Hematopoietic multipotent progenitor cell treated with erythropoietin and hydrocortisone succinate and interleukin-3 and kit ligand, for 8 days (in vitro differentiated cells): ENCODE measurements at places on chromosomes 2 and 18.

- DNase-seq: peak; percentile 89
Observed at GRCh38 chr18:3594760-3595368, 144.9 kb downstream of the TGIF1 start.

DNA sequence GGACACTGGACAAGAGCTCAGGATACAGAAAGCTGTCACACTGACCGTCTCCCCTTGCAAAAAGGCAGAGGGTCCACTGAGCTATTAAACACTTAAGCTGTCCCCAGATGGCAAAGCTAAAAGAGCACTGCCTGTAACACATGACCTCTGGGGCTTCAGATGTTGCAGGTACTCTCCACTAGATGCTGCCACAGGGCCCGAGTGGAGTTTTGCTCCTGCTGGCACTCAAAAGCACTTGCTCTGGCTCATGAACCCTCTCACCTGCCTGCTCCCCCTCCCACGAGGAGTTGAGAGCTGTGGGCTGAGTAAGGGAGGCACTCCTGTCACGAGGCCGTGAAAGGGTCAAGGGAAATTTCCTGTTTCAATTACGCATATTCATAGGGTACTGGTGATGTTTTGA is 227.9 kb downstream of the PRKCE start:
- DNase-seq: no peak

DNA sequence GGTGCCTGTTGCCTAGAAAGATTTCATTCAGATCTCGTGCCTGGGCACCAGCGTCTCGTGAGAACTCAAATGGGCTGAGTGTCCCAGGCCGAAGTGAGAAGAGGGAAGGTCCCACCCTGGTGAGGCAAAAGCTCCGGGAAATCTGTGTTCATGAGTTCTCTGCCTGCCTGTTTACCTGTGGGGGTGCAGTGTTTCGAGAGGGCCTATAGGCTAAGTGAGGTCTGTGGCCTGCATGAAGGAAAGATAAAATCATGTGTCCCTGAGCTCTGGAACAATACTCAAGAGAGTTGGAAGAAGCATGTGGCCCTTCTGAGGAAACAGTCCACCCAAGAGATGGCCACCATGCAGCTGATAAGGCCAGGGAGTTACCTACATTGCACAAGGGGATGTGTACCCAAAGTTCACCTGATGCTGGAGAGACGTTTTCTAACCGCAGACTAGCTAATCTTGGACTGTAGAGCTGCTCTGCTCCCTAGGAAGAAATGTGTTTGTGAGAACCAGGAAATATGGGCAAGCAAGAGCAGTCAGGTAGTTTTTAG is 63.5 kb upstream of the ST3GAL5 start:
- DNase-seq: no peak

- DNase-seq: peak; percentile 55
Observed at GRCh38 chr2:102449370-102449974, 23.6 kb upstream of the SLC9A4 start.

DNA sequence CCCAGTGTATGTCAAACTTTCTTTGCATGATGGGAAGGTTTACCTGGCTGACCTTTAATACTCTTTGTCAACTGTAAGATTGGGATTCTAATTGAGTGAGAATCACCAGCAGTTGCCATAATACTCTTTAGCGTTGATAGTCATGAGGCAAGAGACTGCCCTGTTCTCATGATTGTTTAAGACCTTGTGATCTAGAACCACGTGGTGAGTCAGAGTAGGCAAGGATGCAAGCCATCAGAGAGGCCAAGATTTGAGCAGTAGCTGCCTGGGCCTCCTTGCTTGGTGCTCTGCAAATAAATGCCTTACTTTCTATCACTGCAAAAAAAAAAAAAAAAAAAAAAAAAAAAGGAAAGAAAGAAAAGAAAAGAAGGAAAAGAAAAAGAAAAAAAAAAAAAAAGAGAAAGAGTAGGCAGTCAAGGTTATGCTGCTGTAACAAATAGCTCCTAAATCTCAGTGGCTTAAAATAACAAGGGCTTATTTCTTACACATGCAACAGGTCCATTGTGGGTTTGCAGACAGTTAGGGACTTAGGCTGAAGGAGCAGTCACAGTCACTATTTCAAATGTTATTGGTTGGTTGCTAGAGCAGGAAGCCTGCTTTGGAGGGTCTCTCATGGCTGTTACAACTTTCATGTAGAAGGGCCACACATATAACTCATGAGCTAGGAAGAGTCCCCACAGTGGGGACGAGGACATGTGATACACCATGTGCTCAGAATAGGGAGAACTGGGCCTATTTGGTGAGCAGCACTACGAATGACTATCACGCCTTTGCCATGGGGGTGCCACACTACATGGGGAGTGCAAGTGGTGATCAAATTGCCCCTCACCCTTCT is 21.7 kb downstream of the IL1R2 start:
- no peak for DNase-seq

DNA sequence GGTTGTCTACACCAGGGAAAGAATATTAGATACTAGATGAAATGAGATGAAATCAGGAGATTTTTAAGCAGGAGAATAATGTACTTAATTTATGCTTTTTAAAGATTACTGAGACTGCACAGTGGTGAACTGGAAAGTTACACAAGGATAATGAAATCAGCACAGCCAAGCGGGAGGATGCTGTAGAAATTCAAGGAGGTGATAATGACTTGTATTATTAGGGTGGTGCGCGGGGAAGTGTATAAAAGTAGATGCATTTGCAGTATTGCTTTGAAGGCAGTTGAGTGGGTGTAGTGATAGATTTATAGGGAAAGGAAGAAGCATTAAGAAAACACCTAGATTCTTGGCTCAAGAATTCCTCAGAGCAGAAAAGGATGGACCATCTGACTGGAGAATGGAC is 359.5 kb upstream of the SPHKAP start:
- DNase-seq: no peak

- no peak for DNase-seq
Observed at GRCh38 chr2:209663139-209663538, 108.5 kb upstream of the UNC80 start.

GRCh38 chr2:241637795-241638660 is 535 bp downstream of the ATG4B start:
- DNase-seq: peak; percentile 11

DNA sequence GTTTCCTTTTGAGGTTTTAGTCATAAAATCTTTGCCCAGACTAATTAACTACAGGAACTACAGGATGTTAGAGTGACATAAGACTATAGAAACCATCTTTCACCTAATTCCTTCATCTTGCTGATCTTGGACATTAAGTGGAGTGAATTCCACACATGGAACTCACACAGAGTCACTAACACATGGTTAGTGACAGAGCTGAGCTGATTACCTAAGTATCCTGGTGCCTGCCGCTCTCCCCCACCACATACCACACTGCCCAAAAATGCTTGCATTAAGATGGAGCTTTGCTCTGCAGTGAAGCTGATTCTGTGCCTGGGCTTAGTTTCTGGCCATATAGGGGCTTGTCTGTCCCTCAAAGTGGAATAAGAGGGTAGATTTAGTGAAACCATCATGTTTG is 332.9 kb upstream of the NT5C1B start:
- no peak for DNase-seq

GRCh38 chr2:129777762-129778583 is 201.5 kb upstream of the RAB6C start:
- DNase-seq: no peak

DNA sequence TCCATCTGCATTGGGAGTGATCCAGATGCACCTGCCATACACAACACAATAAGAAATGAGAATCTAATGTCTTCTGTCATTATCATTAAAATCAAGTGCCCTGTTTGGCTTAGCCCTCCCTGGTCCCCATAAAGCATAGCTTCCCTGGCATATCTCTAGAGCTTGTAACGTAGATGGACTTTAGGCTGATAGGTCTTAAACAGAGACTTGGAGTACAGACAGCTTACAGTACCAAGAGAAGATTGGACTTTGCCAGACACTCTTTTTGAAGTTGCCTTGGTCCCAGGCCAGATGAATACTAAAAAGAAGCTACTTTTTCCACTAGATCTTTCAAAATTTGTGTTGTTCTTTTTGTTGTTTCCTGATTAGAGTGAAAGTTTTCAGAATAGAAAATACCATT is 86.3 kb upstream of the UNC80 start:
- no peak for DNase-seq

DNA sequence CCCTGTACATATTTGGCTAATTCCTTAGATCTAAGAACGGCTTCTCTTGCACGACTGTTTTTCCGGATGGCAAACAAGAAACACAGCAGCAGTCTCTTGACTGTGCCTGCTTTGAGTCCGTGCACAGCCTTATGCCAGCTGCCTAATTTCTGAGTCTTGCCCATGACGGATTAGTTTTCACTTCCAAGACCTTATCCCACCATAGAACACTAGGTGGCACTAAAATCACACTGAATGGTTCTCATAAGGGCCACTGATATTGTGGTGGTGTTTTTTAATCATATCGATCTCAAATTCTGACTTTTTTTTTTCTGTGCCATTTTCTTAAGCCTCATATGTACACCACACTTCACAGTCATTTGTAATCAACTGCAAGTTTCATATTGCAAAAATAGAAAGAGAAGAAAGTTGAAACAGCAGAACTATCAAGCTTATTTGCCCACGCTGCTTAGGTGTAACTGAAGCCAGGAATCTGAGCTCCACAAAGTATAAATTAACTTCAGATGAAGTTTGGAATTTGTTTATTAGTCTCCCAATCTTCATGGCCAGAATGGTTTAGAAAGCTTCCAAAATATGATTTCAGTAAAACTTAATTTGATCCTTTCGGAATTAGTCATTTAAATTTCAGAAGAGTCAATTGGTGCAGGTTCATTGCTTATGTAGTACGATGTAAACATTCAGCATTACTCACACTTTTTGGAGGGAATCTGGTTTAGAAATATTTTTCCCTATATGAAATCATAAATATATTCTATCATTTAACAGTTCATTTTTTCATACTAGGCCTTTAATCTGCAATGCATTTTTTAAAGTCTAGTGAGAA is 45.5 kb upstream of the SCN7A start:
- peak; percentile 73 for DNase-seq

- no peak for DNase-seq
Observed at GRCh38 chr18:60861575-60861974, 471.7 kb upstream of the CDH20 start.

DNA sequence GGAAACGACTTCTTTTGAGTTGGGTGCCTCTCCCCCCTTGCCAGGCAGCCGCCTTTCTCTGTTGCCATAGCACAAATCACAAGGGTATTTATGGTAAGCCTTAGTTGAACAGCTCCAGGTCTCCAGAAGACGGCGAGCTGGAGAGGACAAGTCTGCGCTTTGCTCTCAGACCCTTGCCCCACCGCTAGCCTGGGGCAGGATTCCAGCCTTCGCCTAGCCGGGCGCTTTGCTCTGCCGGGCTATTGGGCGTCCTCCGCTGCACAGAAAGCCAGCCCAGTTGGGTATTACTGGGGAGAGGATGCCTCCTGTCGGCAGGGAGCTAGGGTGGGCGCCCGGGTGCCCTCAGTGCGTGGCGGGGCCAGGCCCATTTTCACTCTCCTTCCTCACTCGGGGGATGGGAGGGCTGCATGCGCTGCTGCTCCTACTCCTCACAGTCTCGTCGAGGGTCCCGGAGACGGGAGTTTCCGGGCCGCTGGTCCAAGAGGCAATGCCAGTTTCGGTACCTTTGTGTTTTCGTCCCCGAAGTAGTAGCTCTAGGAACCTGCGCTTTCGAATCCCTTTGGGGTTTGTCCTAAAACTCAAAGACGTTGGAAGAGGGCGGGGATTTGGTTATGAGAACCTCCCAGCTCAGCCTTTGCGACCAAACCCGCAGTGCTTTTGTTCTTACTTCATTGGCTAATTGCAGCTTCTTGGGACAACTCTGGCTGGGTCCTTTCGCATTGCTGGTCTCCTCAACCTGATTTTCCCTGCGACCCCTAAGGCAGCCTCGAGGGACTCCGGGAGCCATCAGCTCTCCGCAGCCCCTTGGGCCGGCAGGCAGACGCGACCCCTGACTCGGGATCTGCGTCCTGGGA is 3.6 kb upstream of the DLX2 start:
- DNase-seq: peak; percentile 59

DNA sequence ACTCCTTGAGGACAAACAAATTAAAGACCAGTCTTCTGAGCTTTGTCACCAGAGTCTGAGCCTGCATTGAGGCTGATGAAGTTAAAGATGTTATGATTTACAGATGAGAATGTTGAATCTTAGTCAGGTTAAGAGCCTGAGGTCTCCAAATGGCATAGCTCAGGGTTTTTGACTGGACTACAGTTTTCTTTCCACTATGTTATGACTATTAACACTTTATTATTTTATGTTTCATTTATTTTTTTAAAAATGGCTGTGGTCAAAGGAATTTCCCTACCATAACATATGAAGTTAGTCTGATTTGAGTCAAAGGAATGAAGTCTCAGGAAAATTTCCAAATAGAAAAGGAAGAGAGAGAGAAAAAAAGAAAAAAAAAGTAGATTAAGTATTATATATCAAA is 39.7 kb upstream of the CWC22 start:
- no peak for DNase-seq

DNA sequence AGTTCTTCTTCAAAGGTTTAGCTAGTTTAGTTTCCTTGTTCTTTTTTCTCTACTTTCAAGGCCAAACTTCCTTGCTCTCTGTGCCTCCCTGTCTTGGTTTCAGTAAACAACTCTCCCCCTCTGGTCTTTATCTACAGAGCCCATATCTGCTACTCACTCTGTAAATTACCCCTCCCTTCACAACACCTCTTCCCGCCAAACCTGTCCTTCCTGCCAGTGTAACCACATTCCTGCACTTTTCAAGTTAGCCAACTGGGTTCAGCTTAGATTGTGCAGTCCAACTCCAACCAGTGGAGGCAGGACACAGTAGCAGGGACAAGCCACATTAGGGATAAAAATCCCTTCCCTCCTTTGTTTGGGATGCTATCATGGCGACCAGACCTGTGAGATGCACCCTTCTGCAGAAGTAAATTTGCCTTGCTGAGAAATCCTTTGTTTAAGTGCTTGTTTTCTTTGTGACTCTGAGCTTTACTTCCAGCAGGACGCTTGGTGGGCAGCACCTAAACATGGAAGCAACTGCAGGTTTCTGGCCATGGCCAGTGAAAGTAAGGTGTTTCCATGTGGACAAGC is 706.0 kb downstream of the KCNJ3 start:
- DNase-seq: no peak

DNA sequence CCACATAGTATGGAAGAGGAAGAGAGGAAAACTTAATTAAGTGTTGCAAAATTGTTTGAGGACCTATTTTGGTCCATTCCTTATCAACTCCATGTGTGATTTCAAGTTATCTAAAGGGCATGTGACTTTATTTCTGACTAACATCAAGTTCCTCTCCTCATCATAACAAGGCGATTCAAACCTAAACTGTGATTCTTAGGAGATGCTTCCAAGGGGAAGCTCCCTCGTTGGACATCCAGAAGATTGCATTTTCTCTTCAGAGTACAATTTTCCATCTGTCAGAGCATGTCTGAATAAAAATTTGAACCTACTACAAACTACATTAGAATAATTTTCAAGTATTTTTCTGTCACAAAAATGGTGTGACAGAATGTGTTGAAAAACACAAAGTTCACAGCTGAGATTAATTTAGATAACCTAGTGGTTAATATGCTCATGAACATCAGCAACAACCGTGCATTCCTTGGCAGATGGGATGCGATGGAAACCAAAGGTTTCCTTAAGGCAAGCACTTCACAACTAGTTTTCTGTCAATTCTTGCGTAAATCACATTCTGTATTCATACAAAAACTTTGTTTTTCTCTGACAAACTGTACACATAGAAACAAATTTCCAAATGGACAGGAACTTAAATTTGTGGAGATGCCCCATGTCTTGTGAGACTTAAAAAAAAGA is 4.2 kb downstream of the SFT2D3 start:
- DNase-seq: no peak
